BJ (cell line): ENCODE measurements at places on chromosomes 12 and 14.

DNA sequence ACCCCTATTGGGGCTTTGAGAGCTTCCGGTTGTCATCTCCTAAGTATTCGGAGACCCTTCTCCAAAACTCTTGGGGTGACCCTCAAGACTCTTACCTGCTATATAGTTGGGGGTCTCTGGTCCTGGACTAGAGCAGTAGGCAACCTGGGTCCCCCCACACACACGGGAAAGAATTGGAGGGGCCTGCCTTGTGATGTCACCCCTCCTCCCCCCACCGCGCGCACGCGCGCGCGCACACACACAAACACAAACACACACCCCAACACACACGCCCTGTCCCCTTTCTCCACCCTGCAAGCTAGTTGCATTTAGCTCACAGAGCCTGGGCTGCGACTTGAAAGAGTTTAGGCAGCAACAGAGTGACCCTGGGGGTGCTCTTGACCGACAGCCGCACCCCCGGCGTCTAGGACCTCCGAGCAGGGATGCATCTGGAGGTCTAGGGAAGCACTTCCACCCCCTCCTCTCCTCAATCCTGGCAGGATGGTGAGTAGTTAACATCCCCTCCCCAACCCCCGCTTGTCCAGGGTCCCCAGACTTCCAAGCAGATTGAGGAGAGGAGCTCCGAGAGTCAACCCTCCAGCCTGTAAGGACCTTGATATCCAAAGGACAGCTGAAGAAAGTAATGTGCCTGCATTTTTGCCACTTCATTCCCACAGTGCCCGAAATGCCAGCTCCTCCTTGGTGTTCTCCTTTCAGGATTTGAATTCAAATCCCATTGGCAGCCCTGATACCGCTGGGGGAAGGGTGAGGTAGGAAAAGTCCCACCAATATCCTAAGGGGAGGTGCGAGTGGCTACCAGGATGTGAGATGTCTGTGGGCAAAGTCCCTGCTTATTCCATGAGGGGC, 1.4 kb upstream of the DNAJC14 start:
- DNase-seq = no peak

GRCh38 chr12:50504798-50505674, at the start of gene DIP2B:
Gene DIP2B, plus strand, starts transcription at chr12:50504985. Its CDS starts 156 bp downstream, at chr12:50505141.
- peak; percentile 16 for DNase-seq

DNA sequence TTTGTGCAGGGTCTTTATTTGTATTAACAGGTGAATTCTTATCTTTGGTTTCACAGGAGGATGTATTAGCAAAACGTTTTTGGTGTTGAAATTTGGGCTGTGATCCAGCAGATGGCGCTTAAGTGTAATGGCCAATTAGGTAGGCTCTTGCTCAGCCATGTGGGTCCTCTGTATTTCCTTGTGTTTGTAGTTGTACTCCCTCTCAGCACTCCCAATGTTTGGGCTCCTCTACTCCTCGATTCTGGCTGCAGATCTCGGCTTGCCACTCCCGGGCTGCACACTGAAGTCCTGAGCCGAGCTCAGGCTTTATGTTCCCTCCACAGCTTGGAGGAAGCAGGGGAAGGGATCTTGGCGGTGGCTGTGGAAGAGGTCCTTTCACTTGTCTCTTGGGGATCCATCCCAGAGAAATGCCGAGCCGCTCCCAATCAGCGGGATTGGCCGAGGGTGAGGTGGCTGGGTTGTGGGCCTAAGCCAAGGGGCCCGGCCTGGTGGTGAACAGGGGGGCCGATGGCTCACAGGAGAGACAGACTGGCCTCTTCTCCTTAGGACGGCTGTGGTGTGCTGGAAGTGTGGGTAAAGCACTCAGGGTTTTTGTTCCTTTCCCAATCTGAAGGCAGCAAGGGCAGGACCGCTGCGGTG, 133.7 kb downstream of the AEBP2 start:
- no peak for DNase-seq

DNA sequence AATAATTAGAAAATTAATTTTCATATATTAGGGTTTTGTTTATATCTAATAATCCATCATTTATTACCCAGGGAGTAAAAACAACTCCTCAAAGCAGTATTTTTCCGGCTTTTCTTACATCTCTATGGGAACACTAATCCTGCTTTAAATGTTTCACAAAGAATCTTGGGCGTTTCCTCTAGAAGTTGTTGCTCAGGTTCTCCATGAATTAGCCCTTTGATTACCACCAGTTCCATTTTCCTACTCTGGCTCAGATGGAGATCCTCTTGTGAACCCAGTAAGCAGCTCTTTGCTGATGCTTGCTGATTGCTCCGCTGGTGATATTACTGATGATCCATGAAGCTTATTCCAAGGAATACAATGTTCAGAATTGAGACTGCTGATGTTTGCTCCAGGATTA, 78.5 kb upstream of the PKP2 start:
- no peak for DNase-seq

DNA sequence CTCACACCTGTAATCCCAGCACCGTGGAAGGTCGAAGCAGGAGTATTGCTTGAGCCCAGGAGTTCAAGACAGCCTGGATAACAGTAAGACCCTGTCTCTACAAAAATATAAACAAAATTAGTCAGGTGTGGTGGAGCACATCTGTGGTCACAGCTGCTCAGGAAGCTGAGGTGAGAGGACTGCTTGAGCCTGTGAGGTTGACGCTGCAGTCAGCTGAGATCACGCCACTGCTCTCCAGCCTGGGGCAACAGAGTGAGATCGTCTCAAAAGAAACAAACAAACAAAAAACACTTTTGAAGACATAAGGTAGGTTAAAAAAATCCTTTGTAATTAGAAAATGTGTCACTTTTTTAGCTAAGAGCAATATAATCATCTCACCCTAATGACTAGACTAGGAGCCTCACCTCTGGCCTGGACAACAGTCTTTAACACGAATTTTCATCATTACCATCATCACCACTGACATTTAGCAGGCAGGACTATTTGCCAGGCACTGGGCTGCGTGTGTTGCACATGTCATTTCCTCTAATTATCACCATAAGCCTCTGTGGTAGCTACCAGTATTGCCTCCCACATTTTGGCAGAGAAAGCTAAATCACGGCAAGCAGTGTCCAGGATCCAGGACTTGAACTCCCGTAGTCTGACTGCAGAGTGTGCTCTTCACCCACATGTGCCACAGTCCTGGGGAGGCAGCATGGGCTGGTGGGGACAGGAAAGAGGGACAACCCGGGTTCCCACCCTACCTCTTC, 4.6 kb upstream of the SYCP3 start:
- no peak for DNase-seq
